ENCODE measurements at places on chromosomes 5 and 9.
A peak's percentile ranks its signal among the peaks of the same experiment; 100 is the strongest.

DNA sequence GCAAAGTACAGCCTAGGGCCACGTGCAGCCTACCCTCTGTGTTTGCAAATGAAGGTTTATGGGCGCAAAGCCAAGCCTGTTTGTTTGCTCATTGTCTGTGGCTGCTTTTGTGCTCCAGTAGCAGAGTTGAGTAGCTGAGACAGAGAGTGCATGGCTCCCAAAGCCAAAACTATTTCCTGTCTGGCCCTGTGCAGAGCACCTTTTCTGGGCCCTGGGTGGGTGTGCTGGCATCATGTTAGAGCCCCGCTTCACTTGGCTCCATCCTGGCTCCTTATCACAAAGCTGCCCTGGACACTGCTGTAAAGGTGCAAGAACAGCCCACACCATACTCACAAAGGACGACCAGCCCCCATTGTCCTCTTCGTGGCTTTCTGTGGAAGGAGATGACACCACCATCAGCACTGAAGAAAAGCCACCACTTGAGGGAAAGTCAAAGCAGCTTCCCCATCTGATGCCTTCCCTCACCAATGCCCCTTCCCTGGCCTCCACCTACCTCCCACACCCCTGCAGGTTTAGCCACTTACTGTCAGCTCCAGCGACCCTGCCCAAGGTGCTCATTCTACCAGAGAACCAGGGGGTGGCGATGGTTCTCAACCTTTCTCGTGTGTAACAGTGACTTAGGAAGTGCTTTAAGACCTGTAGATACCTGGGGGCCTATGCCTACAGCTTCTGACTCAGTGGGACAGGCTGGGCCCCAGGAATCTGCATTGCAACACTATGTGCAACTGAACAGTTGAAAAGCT lies 23.4 kb downstream of the LCP2 start:
- peak; percentile 47 for DNase-seq

GRCh38 chr9:128899566-128900322 lies 17.8 kb downstream of the LRRC8A start:
- no peak for DNase-seq

- no peak for DNase-seq
These were observed 16.1 kb downstream of the NR6A1 start for GRCh38 chr9:124755061-124755460.

DNA sequence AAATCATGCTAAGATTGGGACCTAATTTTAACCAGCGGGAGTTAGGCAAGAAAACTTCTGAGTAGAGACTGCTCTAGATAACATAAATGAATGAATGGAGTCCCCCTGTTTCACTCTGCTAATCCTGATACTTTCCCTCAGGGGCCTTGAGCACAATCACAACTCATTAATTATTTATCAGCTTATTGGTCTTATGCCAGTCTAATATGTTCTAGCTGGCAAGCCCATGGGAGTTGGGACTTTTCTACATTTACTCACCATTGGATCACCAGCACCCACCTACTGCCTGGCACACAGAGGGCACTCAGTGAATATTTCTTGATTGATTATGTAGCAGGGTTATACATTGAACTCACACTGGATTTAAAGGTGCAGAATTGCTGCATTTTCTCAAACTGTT lies 13.5 kb upstream of the TMED7 start:
- no peak for DNase-seq

GRCh38 chr5:173004013-173004412 lies 20.4 kb downstream of the ATP6V0E1 start:
- DNase-seq, result no peak

GRCh38 chr5:170737591-170737990 lies 45.9 kb upstream of the GABRP start:
- no peak for DNase-seq

- DNase-seq, result no peak
These were observed 192.7 kb downstream of the TENT4A start for GRCh38 chr5:6905883-6906282.

DNA sequence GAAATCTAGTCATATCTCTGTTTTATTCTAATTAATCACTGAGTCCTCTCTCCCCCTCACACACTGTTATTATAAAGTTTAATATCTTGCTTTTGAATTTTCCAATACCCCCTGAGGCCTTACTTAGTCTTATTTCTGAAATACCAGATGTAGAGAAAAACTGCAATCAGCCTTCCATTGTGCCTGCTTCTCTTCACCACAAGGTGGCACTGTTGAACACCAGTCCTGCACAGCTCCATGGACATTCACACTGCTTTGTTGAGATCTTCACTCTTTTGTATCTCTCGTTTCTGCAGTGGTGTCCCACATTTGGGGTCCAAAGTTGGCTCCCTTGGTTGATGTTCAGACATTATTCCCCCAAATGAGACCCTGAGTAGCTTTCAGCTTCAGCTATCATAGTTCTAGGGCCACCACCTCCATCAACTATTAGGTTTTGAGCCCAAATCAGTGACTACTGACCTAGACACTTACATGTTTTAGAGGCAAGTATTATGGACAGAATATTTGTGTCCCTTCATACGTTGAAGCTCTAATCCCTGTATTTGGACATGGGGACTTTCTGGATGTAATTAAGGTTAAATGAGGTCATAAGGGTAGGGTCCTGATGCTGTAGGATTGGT lies 24.3 kb downstream of the BOD1 start:
- no peak for DNase-seq

DNA sequence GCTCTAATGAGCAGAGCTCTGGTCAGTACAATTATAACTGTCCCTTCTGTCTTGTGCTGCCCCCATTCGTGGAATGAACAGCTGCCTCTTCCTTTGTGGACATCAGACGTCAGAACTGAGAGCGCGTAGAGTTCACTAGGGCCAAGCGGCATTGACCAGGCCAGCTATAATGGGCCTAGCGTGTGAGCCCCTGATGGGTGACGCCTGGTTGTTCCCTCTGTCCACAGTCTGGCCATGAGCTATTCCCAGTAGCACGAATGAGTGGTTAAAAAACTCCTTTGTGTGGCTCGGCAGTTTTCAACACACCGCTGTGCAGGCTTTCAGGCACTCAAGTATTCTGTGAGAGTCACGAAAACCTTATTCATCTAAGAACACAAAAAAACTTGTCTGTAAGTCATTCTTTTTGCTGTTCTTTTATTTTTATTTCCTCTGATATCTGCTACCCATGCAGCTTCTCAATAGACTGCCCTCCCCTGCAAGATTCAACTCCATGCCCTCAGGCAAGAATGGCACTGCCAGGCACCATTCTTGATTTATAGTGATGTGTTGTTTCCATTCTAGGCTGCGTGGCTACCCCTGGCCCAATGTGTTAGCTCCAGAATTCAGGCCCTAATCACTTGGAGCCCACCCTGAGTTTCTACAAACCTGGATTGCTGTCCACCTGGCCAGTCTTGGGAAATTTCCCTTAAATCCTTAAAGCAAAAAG lies 52.5 kb downstream of the ANKDD1B start:
- no peak for DNase-seq

GRCh38 chr5:122180863-122181548 lies 51.7 kb downstream of the ZNF474 start:
- no peak for DNase-seq

DNA sequence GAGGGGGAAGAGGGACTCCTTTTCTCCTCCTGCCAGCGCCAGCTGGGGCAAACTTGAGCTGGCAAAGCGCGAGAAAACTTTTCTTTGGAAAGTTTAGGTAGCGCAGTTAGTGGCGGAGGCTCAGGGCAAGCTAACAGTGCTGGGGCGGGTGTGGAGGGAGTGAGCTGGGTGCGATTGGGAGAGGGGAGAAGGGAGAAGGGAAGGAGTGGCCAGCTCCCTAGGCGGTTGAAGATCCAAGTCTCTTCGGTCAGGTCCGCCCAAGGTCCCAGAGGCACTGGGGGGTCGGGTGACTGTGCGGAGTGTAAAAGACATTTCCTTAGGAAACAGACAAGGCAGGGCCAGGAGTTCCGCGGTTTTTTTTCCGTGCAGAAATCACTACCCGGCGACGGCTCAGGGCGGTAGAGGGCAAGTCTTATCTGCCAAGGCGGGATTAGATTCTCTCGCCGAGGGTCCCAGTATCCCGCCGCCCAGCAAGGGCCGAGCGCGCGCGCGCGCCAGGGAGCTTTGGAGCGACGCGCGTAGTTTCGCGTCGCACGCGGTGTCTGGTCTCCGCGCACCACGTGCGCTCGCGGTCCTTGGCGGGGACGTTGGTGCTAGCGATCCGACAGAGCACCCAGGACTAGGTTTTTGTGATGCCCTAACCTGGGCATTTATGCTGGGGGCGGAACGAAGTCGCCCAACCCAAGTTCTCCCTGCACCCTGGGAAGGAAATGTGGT lies 33.6 kb upstream of the NFIB start:
- DNase-seq, result peak; percentile 73

GRCh38 chr5:179223961-179224360 lies 121.3 kb downstream of the ADAMTS2 start:
- no peak for DNase-seq

DNA sequence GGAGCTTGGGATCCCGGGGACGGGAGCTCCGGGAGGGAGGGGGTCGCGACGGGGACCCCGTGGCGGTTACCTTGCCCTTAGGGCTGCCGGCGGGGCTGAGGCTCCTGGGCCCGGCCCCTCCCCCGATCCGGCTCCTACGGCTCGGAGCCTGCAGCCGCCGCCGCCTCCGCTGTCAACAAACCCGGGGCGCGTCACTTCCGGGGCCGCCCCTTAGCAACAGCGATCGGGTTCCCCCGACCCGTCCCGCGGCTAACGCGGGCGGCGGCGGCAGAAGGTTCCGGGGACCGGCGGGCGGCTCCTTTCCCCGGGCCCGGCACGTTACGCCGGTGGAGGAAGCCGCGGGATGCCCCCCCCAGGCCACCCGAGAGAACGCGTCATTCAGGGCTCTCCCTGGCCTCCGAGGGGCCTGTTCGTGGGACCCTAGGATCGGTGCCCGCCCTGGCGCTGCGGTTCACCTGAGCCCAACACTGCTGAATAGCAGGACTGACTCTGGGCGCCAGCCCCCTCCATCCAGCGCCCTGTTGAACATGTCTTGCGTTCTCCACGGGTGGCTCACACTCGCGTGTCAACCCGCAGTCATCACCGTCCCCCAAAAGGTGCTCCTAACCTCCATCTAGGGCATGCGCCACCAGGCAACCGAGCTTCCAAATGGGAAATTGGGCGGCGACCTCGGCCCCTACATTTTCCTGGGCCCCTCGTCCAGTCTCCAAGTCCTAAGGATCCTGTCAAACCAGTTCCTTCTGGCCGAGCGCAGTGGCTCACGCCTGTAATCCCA lies at the start of gene ZER1:
Gene ZER1 (minus strand): TSS at position 183 of the 775 bp plus-strand sequence. CDS start 16,362 bp downstream, outside the sequence.
- DNase-seq, result peak; percentile 97

GRCh38 chr9:123865226-123866000 lies 64.5 kb downstream of the DENND1A start:
- DNase-seq, result peak; percentile 37

GRCh38 chr5:1793301-1793740 lies 6.3 kb downstream of the MRPL36 start:
- DNase-seq, result no peak

DNA sequence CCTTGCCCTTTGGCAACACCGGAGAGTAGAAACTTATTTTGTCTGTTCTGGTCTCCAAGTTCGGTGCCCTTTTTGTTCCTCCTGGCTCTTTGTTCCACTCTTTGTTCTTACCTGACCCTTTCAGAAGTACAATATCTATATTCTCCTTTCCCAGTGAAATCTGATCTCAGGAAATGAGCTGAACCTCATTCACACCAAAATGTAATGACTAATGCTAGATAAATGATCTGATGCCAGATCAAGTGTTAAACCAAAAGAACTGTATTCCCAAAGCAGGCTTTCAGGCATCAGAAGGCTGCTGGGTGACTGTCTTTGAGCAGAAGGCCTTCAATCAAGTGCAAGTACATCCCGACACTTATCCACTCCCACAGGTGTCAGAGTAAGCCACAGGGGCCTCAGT lies 156.4 kb downstream of the SPOCK1 start:
- no peak for DNase-seq

GRCh38 chr5:123460296-123460729 lies 37.1 kb upstream of the CEP120 start:
- DNase-seq, result no peak

Data from left ventricle myocardium superior (tissue), 1 donor.